ENCODE measurements at places on chromosomes 3 and 15.

GRCh38 chr15:42996871-42997270 lies 76.3 kb upstream of the TTBK2 start:
- no peak for DNase-seq

DNA sequence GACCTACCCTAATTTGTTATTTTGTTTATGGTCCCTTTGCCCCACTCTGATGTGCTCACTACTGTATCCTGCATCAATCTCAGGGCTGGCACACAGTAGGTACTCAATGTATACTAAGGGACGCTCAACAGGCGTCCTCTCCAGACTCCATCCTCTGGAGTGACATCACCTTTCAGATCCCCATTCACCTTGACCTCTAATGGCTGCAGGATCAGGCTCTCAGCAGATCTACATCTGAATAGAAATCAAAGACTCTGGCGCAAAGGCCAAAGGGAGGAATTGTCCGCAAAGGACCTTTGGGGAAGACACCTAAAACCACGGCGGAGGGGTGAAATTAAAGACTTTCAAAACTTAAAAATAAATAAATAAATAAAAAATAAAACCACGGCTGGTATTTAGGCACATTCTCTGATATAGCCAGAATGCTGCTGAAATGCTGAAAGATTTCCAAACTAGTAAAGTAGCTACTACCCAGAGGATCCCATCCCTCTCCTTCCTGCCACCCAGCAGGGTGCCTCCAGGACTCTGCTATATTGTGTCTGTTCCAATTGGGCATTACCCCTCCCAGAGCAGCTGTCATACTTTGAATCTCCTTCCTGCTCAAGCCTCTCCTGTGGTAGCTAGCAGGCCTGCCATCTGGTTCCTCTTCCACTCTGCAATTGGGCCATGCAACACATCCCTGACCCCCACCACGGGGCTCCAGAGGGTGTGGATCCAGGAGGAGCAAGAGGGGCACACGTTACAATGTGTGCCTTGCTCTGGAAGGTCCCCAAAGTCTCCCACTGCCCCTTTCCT lies 6.1 kb downstream of the SHF start:
- no peak for DNase-seq

DNA sequence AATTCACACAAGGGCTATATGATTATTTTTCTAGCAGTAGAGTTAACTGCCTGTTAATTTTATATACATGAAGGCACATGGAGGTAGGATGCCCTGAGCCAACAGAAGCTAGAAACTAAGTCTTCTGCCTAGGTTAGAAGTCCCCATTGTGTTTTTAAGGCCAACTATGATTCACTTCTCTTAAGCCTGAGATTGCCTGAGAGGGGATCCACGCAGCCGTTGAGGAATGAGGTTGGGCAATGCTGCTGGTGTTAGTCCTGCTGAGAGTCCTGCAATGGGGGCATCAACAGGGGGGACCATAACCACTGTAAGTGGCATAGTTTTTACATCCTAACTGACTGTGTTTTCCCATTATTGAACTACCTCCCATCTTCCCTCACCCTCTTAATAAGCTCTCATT lies 60.1 kb upstream of the PFN2 start:
- no peak for DNase-seq

GRCh38 chr3:25430287-25430934 lies 2.3 kb downstream of the RARB start:
- no peak for DNase-seq

DNA sequence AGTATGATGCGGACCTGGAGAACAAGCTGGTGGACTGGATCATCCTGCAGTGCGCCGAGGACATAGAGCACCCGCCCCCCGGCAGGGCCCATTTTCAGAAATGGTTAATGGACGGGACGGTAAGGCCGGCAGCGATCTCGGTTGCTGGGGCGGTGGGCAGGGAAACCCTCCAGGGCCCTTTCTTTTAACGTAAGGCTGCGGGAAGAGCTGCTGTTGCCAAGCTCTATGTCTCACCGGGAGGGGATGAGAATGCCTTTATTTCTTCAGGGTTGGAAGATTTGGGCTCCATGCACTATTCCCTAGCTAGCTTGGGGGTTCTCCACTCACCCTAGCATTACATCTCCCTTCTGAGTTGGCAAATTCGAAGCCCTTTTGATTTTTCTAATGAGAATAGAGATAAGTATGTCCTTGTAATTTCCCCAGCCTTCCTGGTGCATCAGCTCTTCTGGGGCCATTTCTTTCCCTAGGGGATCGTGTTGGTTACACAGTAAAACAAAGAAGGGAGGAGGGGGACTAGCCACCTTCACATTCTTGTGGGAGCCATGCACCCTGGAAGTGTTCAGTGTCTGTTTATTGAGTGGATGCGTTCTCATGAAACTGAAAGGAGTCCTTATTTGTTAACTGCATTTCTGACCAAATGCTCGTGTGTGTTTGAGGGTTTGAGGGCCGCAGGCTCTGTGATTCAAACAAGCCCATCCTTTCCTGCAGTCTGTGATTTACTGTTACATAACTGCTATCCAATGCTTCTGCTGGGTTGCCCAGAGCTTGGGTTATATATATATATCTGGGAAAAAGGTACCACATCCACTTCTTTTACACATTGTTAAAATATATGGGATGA lies 982 bp downstream of the TAGLN3 start:
- no peak for DNase-seq

DNA sequence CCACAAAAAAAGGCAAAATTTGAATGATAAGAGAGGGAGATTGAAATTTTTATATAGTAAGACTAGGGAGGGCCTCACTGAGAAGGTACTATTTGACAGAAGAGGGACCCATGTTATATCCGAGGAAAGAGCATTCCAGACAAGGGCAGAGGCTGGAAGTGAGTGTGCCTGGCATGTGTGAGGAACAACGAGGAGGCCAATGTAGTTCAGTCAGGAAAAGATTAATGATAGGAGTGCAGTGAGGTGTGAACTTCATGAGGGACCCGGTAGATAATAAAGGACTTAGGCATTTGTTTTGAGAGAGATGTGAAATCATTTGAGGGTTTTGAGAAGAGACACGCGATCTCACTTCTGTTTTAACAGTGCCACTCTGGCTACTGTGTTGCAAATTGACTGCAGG lies 36.3 kb downstream of the ASTE1 start:
- DNase-seq: no peak

DNA sequence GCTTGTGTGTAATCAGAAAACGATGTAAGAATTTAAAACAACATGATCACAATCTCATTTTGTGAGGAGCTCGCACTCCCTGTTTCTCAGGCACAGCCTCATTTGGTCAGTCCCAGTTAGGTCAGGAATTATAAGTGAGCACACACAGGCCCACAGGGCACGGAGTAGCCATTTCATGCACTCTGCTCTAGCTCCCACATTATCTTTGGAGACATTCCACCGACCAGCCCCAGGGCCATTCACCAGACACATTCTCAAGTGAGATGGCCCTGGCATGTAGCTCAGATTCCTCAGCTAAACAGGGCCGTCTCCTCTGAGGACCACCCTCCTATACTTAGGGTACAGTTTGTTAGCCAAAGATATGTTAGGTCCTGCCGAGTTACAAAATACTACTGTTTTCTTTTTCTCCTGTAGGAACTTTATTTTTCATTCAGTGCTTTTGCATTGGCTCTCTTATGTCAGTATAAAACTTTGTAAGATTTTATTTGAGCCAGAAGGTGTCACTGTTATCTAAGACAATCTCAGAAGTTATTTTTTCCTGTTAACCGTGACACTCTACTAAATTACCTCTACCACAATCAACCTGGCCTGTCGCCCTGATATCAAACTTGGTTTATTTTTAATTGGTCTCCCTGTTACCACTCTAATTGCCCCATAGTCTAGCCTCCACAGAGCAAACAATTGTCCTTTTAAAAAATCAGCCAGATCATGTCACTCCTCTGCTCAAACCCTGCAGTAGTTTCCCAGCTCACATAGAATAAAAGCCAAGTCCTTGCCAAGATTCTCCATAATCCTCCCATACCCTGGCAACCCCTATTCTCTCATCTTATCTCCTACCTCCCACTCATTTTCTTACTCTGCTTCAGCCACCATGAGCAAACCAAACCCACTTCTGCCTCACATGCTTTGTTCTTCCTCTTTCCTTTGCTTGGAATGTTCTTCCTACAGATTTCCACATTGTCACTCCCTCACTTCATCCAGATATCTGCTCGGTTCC lies 105.7 kb downstream of the PPP2R3A start:
- no peak for DNase-seq

DNA sequence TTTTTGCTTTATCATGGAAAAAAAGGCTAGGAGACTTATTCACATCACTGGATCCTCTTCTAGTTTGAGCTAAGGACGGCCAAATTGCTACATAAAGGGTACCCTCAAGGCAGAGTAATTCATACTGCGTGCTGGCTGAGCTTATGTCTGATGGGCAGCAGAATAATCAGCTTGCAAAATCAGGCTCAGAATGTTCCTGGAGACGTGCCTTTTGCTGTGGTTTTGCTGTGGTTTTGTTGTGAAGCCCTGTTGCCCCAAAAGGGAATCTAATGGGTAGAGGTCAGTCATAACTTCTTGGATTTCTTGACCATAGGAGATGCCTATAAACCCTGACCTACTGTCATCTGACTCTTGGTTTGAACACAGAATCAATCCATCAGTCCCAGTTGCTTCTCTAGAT lies 189.9 kb downstream of the SOX2 start:
- no peak for DNase-seq

- DNase-seq: no peak
These were observed 84.7 kb upstream of the LMCD1 start for GRCh38 chr3:8416965-8417364.

GRCh38 chr15:75921732-75922703 lies 18.3 kb downstream of the FBXO22 start:
- DNase-seq: peak; percentile 44

DNA sequence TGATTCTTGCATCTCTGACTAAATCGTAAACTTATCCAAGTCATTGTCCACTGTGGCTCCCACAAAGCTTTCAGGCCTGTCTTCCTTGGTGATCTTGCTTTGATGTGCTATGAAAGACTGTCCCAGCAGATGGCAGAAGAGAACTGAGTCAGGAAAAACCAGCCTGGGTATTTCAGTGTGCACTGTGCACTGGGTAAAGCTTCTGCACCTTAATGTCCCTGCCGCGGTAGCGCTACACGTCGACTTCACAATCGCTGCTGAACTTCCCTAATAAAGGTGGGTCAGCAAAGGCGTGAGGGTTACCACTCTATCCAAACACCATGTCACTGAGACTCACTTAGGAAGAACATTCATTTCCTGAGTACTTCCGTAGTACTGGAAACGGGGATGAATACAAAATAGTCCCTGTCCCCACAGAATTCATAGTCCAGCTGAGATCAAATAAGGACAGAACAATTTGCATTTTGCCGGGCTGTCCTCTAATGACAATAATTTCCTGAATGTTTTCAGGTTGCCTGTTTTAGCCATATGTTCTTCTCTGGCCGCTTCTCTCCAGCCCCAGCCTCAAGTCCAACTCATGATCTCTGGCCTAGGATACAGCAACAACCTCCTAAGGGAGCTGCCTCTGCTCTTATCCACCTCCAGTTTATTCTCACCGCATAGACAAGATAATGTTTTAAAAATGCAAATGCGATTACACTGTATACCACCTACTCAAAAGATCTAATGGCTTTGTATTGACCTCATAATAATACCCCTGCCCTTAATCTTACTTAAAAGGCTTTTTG lies 83.6 kb upstream of the AKAP13 start:
- peak; percentile 35 for DNase-seq

- no peak for DNase-seq
These were observed 51.6 kb upstream of the ARL6 start for GRCh38 chr3:97712919-97713318.

DNA sequence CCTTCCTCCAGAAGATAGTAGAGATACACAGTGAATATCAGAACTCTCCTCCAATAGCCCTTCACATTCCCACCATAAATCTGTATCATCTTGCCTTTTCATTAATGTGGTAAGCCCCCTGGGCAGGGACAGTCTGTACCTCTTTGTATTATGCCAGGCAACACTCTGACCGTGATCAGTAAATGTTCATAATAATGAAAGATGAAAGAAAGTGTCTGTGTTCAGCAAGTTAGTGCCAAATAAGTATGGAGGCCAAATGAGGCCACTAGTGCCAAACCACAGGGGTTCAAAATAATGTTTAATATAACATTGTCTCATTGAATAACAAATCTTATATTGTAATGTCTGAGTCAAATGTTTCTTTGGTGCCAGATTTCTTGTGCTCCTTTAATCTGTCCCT lies 104.3 kb downstream of the CMSS1 start:
- DNase-seq: no peak

GRCh38 chr3:59709702-59710553 lies 660.1 kb upstream of the CFAP20DC start:
- DNase-seq: no peak

DNA sequence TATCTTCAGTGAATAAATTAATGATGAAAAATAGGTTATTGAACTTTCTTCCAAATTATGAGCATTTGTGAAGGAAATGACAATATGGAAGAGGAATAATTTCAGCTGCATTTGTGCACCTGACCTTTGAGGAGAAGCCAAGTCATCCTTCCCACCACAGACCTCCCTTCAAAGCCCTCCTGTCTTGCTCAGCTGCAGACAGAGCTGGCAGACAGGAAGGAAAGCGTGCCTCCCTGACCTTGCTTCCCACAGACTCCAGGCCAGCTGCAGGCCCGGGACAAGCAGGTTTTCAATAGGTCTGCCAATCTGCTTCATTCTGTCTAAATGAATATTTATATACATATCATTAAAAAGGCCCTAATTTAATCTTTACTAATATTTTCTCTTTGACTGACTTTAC lies 152.9 kb upstream of the RBMS3 start:
- no peak for DNase-seq

DNA sequence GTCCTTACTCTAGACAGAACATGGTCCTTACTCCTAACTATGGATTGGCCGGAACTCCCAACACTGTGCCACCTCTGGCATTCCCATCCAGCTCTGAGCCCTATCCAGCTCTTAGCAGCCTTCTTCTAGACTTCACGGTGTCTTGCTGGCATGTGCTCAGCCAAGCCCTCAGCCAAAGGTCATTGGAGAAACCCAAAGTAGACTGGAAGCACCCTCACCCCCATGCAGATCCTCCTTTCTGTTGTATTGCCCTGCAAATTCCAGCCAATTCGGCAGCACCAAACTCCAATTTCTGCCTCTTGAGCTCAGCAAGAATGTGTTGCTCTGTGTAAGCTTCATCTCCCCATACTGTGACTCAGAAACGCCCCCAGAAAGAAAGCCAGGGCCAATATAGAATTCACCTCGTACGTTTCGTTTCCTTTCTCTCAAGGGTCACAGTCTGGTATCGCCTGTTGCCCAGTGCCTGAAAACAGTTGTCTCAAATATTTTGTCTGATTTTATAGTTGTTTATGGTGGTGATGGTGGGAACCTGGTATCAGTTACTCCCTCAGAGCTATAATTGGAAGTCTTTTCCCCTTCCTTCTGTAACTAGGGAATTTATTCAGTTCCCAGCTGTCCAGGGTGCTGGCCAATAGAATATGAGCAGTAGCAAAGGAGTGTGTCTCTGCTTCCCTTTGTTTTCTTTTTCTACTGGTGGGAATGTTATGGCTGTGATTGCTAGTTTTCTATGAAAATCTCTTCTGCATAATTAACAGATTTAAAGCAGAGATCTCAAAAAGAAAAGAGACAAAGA lies 28.4 kb upstream of the EPHB3 start:
- no peak for DNase-seq

GRCh38 chr15:82778755-82779154 lies 27.1 kb downstream of the FSD2 start:
- no peak for DNase-seq
